ENCODE measurements at places on chromosomes 13 and 19.

DNA sequence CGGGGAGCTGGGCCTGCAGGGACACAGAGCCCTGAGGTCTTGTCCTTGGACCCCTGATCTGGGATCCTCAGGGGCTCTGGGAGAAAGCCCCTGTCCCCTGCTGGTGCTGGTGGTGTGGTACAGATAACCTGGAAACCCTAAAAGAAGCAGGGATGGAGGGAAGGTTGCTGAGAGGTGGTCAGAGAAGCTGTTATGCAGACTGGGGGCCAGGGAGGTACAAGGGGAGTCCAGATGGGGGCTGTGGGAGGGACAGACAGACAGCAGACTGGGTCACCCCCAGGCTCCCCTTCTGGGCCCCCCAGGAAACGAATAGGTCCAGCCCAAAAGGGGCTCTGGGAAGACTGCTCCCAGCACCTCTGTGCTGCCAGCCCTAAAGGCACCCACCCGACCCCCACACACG, 34.7 kb upstream of the PEPD start:
- no peak for DNase-seq

DNA sequence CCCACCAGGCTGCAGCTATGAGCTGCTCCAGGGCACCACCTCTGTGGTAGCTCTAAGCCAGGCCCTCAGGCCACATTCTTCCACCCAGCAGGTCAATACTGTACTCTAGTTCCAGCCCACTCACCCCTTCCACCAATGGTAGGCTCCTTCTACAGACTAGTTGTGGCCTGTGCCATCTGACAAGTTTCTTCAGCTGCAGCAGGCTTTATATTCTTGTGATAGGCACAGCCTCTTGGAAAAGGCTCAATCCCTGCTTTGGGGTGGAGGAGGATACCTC, 8.5 kb downstream of the MICU2 start:
- no peak for DNase-seq

DNA sequence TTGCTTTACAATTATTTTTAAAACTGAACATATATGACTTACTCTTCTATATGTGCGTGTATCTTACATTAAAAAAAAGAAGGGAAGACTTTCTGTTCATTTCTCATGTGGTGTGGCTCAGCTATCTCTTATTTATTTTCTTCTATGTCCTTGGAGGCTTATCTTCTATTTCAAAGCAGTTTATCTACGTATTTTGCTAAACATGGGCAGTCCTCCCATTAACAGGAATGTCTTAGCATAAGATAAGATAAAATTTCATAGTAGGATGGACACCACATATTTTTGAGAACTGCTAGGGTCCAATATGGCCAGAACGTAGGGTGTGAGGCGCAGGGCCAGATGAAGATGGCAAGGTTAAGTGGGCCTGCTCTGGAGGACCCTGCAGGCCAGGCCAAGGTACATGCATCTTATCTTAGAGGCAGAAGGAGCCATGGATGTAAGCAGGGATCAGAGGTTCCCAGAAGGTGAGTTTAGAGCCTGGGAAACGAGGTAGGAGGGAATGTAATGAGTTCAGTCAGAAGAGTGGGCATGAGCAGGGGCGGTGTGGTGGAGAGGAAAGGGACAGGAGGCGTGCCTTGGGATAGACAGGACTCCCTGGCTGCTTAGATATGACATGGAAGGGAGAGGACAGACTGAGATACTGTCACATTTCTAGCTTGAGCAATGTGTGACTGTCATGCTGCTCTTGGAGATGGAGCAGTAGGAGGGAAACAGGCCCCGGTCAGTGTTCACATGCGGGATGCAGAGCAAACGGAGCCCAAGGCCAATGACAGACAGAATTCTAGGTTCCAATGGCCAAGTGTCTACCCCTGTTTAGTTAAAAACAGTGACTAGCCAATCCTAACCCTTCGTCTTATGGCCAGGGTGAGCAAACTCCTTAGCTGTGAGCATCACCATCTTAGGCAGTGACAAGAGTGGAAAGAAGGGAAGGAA, 68.6 kb upstream of the MEDAG start:
- no peak for DNase-seq

DNA sequence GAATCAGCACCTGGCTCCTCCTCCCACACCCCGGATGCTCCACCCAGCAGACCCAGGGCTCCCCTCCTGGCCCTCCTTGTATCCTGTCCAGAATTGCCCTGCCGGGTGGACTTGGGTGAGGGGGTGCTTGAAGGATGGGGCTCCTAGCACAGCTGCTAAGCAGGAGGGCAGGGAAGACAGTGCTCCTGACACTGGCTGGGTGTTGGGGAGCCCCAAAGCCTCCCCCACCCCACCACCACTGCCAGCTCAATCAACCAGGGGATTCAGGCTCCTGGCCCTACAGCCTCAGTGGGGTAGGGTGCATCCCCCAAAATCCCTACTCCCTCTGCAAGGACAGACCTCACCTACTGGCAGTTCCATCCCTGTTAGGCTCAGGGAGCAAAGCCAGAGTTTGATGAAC, 2.6 kb upstream of the CYP4F11 start:
- no peak for DNase-seq

DNA sequence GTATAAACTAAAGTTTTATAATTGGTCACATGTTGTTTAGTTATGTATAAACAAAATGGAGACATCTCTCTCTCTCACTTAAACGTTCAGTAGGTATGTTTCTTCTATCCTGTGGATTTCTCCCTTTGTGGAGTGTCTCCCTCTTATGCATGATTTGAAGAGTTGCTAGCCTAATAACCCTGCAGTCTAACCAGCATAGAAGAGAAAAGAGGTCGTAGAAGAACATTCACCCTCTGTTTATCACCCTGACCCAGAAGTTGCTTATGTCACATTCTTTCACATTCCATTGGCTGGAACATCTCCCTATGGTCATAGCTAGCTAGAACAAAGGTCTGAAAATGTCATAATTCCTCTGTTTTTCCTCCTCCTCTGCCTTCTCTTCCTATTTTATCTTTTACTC, 176.8 kb upstream of the PCDH20 start:
- DNase-seq, result no peak

GRCh38 chr13:91112201-91112923, 235.1 kb upstream of the MIR17HG start:
- no peak for DNase-seq

GRCh38 chr13:21079761-21080592, 18.6 kb upstream of the LATS2 start:
- DNase-seq, result no peak

- DNase-seq, result no peak
Observed at GRCh38 chr19:13428352-13428751, 77.9 kb downstream of the CACNA1A start.

- no peak for DNase-seq
Observed at GRCh38 chr19:36060430-36060829, 5.7 kb downstream of the WDR62 start.

DNA sequence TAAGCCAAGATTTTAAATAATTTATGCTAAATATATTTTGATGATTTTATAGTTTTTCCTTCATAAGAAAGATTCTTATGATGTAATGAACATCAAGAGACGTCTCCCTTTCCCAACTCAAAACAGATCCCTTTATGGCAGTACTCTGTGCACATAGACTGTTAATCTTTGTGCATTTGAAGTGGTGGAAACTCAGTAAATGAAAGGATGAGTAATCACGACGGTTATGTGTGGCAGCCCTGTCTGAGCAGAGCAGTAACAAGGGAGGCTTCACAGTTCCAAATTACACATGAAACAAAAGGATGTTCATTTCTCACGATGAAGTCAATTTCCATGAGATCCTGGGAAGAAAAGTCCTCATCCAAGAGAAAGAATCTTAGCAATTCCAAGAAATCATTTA, 498.1 kb downstream of the KLF5 start:
- DNase-seq, result no peak

DNA sequence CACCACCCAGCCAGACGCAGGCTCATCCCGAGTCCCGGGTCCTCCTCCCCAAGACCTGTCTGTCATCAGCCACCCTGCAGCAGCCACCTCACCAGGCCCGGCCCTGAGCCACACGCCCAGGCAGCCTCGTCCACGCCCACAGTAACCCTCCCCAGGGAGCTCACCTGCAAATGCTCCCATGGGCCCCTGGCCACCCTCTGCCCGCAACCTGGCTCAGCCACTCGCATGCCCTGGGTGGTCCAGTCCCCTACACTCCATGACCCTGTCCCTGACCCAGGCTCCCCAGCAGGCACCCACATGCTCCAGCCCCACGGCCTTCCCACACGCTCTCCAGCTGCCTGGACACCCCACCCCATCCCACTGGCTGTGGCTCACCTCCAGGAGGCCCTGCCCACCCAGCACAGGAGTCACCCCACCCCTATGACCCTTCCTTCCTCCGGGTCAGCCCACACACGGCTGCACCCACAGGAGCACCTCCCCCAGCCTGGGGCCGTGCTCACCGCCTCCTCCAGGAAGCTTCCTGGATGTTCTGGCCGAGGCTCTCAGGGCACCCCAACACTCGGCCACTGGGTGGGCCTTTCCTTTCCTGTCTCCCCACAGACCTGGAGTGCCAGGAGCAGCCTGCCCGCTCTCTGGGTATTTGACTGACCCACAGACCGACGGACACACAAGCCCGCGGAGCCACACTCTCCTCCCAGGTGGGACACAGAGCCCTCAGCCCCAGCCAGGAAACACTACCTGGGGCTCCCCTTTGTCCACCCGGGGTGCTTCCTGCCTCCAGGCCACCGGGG, 3.6 kb downstream of the TMEM259 start:
- no peak for DNase-seq

GRCh38 chr19:35108730-35109129, 6.9 kb upstream of the FXYD3 start:
- DNase-seq, result no peak

GRCh38 chr13:66558506-66558905, 671.6 kb downstream of the PCDH9 start:
- DNase-seq, result no peak

DNA sequence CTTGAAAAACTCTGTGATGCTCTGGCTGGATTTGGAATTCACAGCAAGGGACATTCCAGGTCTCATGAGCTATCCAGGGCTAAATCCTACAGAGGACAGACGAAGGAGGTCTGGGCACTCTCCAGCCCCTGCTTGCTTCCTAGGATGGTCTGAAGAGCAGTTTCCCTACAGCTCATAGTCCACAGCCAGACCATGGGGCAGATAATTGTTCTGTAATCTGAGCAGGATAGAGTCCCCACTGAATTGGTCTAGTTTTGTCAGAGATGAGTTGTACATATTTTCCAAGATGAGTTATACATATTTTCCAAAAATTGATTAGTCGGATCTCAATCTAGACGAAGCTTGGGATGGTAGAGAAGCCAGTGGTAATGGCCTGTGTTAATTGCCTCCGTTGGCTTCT, 75.6 kb downstream of the C13orf42 start:
- DNase-seq, result no peak

DNA sequence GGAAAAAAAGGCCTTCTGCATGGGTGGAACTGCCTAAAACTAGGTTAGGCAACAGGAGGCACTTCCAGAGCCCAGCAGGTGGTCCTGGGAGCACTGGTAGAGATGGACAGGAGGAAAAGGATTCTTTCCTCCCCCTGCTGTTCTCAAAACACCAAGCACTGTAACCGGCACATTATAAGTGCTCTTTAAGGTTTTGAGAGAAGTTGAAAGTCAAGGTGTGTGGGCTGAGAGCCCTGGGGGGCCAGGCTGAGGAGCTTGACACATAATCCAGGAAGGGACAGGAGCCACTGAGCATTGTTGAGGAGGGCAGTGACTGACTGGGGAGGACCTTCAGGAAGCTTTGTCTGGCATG, 32.3 kb downstream of the SPATA13 start:
- DNase-seq, result no peak

DNA sequence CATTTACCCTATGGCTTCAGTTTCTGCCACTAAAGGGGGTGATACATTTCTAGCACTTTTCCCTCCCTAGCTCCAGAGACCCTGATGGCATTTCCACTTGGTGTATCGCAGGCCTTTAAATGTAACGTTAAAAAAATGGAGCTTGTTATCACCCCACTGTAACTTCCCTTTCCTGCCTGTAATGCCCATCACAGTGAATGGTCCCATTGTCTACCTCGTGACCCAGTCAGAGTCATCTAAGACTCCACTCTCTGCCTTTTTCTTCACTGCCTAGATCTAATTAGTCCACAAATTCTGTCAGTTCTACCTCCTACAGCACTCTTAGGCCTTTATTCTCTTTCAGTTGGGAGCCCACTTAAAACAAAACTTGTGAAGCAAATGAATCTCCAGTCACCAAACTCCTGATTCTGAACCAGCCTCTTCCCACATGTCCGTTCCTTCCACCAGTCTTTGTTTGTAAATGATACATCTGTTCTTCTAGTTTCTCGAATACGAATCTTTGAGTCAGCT, 64.8 kb downstream of the NHLRC3 start:
- no peak for DNase-seq

DNA sequence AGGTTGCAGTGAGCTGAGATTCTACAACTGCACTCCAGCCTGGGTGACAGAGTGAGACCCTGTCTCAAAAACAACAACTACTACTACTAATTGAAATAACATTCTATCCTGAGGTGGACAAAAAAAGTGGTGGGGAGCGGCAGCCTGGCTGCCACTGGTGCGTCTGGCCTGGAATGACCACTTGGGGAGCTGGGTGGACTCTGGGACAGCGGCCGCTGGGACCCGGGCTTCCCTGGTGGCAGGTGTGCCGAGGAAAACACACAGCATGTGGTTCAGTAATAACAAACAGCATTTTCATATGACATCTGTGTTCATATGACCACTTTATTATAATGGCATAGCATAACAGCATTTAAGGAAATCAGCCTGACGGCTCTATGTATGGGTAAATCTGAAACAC, 33.9 kb downstream of the TFDP1 start:
- DNase-seq, result no peak

DNA sequence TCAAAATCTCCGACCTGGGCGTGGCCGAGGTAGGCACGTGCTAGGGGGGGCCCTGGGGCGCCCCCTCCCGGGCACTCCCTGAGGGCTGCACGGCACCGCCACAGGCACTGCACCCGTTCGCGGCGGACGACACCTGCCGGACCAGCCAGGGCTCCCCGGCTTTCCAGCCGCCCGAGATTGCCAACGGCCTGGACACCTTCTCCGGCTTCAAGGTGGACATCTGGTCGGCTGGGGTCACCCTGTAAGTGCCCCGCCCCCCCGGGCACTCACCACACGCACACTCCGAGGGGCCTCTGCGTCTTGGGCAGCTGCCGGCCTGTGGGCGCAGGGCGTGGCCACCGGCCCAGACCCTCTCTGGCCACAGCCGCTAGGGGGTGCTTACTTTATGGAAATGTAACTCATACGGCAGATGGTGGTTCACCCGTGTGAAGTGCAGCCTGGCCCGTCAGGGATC, 14.9 kb downstream of the STK11 start:
- DNase-seq, result no peak

DNA sequence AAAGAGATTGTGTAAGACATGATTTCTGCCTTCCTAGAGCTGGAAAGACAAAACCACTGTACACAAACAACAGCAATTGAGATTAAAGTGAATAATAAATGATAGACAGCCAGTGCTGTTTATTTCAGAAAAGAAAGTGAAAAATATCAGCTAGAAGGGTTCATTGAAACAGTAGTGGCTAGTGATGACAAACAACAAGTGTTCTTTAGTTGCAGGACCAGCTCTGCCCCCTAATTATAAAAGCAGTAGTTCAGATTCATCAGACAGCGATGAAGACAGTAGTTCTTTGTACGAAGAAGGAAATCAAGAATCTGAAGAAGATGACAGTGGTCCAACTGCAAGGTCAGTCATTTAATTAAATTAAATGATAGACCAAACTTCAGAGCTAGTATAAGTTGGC, 14.8 kb downstream of the GPALPP1 start:
- no peak for DNase-seq
